ENCODE measurements at places on chromosomes 6 and 20.
A peak's percentile ranks its signal among the peaks of the same experiment; 100 is the strongest.

- DNase-seq: peak; percentile 43
These were observed 6.0 kb downstream of the TLDC2 start for GRCh38 chr20:36881888-36882287.

DNA sequence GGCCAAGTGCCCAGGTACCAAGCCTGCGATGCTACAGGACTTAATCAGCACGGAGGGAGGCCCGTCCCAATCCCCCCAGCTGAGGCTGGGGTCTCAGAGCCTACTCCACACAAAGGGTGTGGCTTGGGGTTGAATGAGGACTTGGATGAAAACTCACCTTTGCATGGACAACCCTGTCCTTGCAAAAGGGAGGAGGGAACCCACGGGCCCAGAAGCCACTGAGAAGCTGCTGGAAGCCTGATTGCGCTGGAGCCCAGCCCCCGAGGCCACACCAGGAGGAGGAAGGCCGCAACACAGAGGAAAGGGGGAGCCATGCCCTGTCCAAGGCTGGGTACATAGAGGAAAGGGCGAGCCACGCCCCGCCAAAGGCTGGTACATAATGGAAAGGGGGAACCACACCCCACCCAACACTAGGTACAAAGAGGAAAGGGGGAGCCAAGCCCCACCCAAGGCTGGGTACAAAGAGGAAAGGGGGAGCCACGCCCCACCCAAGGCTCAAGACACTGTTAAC, 158.8 kb downstream of the DLL1 start:
- DNase-seq: no peak

DNA sequence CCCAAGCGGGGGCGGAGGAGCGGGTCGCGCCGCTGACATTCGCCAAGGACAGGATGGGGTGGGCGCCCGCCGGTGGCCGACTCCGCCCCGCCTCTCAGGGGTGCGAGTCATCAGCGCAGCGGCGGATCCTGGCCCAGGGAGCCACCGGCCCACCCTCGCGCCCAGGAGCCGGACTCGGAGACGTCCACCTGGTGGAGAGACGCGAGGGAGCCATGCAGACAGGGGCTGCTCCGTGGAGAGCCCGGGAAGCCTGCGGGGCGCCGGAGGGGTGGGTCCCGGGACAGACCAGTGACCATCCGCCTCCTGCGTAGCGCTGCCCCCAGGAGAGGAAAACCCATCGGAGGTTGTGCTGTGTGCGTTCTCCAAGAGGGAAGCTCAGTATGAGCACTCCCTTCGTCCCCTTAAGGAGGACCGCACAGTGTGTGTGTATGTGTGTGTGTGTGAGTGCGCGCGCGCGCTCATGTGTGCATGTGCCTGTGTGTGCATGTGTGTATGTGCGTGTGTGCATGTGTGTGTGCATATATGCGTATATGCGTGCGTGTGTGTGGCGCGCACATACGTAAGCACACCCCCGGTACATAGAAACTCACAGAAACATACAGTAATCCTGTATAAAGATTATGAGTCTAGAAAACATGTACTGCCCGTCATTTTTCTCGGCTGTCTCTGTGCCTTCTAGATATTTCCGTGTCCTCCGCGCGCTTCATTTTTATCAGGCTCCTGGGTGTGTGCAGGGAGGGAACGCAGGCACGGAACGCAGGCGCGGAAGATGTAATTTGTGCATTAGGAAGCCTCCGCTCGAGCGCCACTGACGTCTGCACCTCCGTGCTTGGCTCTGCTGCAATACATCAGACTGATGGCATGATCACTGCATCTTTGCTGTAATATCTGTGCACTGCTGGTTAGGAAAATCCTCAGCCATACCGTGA, 158.9 kb downstream of the TBXT start:
- DNase-seq: no peak

DNA sequence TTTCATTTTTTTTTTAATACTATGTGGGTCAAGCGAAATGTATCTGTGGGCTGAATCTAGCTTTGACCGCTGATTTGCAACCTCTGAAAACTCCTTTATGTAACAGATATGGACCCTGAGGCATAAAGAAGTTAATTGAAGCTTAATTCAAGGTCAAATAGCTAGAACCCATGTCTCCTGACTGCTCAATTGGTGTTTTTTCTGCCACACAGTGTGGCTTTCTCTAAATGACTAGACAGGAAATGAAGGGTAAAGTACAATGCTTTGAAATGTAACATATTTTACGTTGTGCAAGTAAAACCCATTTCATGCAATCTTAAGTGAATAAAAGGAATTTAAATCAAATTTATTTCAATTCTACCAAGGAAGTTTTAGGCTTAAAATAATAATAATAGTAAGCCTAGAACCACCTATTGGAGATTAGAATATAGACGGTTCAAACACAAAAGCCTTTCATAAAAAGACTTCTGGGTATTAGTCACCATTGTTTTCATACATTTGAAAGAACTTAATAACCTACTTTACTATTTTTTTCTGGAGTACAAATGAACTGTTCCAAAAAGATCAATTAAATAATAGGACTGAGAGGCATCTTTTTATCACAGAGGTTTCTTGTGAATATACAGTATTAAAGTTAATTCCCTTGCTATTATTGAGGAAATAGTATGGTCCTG, 279.8 kb downstream of the EPHA7 start:
- DNase-seq: no peak

DNA sequence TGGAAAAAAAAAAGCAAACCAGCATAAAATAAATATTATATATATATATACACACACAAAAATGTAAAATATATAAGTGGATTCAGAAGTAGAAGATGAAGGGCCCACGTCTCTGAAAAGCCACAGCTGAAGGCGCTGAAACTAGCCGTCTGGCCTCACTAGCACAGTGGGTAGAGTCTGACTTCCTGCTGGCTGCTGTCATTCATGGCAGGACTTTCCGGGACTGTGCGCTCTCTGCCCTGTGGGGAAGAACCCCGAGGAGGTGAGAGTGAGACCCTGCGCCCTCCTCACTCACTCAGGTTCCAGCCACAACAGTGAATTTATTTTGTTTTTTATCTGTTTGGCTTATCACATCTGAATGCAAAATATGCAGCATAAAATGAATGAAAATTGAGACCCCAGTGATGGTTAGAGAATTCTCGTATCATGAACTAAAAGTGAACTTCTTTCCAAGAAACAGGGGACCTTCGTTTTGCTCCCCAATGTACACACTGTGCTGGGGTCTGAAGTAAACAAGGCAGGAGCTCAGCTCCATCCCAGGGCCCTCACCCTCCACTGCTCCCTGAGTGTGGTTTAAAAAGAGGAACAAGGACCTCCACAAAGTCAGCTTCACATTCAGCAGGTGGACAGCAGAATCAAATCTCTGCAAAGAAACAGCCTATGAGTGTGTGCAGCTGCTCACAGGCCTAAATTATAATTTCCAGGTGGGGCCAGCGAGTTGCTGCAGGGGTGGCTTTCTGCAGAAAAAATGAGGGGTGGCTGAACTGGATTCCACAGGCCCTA, 1.3 kb upstream of the RAMACL start:
- no peak for DNase-seq

DNA sequence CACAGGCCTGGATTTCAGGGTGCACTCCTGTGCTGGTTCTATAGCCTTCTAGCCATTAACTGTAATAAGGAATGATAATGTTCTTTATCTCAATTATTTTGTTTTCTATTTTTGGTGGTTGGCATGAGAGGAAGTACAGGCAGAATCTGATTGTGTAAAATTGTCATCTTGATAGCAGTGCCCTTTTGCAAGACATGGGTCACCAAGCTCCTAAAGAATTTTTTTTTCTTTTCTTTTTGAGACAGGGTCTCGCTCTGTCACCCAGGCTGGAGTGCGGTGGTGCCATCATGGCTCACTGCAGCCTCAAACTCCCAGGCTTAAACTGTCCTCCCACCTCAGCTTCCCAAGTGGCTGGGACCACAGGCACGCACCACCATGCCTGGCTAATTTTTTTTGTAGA, 206.7 kb upstream of the JARID2 start:
- DNase-seq: no peak

- no peak for DNase-seq
These were observed 31.5 kb upstream of the COL10A1 start for GRCh38 chr6:116157391-116157790.

All from activated T-cell treated with anti-CD3 and anti-CD28 coated beads, Interleukin-2, amount 50 U/mL, for 48 hours (primary cell).